Activated T-helper 9 cell treated with anti-CD3 and anti-CD28 coated beads, Interleukin-2, amount 50 U/mL, for 16 hours (primary cell): ENCODE measurements at places on chromosomes 7 and 10.

- no peak for DNase-seq
Observed at GRCh38 chr7:45106-46090, 147.0 kb upstream of the FAM20C start.

DNA sequence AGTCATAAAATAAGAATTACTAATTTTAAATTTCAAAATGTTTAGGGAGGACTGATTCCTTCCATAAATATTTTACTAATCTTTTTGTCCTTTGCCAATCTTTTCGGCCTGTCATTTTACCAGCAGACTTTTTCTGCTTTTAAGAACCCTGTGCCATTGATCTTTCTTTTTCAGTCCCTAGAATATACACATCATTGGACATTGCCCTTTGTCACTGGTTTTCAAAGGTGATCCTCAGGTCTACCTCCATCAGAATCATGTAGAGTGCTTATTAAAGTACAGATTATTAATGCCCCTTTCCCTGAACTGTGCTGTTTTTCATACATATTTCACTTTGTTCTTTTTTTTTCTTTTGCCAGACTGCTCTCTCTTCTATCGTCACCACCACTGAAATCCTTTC, 43.8 kb downstream of the SHOC2 start:
- no peak for DNase-seq

DNA sequence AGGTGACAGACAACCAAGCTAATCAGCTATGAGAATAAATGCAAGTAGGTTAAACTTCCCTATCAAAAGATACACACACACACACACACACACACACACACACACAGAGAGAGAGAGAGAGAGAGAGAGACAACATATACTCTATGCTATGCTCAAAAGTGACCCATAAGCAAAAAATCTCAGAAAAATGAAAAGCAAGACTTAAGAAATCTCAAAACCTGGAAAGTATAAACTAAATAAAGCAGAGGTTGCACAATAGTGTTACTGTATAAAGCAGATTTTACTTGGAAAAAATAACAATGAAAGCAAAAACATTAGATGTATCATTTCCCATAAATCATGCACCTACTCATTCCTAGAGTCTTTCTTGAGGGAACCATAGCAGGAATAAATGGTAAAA, 221.5 kb downstream of the INHBA start:
- no peak for DNase-seq

- no peak for DNase-seq
Observed at GRCh38 chr7:154699417-154699816, 303.5 kb downstream of the PAXIP1 start.

- DNase-seq = no peak
Observed at GRCh38 chr10:13612654-13613373, 26.0 kb downstream of the PRPF18 start.

DNA sequence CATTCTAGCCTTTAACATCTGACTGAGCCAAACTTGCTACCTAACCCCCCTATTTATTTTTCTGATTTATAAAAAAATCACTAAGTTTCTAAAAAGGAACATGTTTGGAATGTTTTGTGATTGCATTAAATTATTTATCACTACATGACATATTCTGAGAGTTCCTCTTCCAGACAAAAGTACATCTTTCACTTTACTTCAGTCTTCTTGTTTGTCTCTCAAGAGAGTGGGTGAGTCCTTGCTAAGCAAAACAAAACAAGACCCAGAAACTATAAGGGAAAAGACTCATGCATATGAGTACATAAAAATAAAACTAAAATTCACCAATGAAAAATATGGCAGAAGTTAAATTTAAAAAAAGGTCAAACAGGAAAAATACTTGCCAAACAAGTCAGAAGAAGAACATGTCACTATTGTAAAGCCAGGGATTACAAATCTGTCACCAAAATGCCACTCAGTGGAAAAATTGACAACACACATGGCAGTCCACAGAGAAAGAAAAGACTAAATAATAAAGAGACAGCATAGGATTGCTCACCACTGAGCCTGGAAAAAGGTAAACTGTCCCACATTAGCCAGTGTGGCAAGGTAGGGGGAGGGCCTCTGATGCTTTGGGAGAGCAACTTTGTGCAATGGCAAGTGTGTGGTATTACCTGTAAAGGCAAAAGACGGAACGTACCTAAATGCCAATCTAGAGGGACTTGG, 166.7 kb upstream of the ZNF32 start:
- no peak for DNase-seq

- DNase-seq = no peak
Observed at GRCh38 chr10:121440461-121440860, 157.8 kb downstream of the FGFR2 start.

DNA sequence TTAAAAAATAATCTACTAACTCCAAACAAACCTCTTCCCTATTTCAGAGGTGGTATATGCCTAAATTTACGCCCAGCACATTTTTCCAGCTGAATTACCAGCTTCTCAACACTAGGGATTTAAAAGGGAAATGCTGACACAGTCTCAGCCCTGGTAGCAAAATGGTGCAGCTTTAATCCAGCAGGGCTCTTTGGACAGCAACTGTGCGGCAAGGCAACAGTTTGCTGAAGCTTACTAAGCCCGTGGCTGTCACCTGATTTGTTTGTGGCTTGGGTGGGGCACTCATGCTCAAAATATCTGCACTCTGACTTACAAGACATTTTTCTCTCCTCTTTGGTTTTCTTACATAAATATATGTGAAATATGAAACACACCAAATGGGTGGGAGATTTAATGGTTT, 206.7 kb downstream of the POU6F2 start:
- DNase-seq = no peak

DNA sequence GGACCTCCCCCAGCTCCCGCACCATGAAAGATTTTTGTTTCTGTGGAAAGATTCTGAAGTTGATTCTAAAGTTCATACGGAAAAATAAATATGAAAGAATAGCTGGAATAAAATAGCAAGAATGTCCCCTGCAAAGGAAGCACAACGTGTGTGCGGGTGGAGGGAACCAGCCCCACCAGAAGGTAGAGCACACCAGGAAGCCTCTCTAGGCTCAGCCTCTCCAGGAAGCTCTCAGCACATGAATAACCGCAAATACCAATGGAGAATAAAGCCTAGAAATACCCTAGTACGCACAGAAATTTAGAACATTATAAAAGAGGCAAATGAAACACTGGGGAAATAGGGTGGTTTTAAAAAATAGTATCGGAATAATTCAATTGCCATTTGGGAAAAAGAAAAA, 24.6 kb upstream of the FAM170B start:
- no peak for DNase-seq

GRCh38 chr10:13095094-13095493, 4.9 kb upstream of the OPTN start:
- DNase-seq = no peak

- DNase-seq = no peak
Observed at GRCh38 chr7:80324032-80324431, 187.8 kb downstream of the GNAT3 start.

DNA sequence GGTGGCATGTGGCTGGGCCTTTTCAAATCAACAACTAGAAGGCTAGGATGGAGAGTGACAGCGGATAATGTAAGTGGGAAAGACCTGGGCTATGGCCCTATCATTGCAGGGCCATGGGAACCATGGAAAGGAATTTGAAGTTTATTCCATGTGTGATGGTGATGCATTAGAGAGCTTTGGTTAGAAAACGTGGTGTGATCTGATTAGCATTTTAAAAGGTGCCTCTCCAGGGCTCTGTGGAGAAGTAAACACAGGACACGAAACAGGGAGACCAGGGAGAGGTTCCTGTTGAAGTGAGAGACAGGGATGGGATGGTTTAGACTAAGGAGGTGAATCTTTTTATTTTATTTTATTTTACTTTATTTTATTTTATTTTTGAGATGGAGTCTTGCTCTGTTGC, 749.5 kb downstream of the GATA3 start:
- DNase-seq = no peak

GRCh38 chr10:12408472-12408871, 59.1 kb downstream of the CAMK1D start:
- no peak for DNase-seq

DNA sequence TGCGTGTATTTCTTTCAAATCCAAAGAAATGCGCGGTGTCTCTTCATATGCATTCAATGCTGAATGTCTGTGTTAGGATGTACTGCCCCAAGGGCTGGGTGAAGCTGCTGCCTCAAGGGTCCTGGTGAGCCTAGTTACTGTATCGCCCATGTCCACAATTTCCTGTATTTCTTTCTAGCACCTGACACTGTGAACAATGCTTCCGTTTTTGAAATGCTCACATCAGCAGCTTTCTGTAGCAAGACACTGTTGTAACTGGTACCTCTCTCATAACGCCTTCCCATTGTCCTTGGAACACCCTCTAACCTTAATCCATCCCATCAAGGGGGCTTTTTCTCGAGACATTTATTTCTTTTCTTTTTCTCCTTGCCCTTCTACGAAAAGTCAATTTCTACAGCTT, 25.1 kb downstream of the NRP1 start:
- no peak for DNase-seq

DNA sequence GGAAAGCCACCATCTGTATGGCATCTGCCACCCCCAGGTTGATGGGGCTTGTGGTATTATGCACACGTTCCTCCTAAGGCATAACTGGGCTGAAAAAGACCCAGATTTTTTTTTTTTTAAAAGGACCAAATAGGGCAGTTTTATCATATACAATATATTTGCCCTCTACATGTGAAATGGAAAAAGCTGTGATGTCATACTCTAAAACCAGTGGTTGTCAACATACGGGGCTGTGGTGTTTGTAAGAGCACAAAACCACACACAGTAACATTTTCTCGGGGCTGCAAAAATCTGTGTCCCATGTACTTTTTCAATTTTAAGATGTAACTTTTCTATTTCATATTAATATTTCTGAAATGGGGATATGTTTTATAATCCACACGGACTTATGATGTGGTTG, 34.9 kb downstream of the FAM171A1 start:
- no peak for DNase-seq

DNA sequence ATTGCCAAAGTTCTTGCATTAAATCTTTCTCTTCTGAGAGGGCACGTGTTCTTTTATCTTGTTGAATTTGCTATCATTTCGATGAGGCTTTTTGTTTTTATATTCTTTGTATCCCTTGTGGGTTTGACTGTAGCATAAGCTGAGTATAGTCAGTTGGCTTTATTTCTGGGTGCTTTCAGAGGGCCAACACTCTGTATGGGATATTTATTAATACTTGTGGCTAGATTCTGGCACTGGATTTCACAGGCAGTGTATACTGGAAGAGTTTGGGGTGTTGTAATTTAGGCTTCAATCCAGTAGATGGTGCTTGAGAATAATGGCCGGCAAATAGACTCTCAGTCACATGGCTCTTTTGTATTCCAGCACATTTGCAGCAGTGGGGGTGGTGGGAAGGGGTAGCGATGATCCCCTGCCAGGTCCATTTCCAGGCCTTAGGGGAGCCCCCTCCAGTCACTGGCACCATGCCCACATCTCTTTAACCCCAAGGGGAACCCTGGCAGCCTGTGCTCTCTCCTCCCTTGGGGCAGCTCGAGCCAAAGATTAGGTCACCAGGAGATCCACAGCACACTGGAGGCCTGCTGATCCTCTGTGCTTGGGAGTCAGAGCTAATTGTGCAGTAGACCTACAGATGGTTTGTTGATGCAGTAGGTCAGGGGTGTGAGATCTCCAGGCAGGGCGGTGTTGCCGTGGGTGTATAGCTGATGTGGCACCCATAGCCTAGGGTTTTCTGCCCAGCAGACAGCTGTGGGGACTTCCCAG, 81.8 kb downstream of the PTPN20 start:
- no peak for DNase-seq

DNA sequence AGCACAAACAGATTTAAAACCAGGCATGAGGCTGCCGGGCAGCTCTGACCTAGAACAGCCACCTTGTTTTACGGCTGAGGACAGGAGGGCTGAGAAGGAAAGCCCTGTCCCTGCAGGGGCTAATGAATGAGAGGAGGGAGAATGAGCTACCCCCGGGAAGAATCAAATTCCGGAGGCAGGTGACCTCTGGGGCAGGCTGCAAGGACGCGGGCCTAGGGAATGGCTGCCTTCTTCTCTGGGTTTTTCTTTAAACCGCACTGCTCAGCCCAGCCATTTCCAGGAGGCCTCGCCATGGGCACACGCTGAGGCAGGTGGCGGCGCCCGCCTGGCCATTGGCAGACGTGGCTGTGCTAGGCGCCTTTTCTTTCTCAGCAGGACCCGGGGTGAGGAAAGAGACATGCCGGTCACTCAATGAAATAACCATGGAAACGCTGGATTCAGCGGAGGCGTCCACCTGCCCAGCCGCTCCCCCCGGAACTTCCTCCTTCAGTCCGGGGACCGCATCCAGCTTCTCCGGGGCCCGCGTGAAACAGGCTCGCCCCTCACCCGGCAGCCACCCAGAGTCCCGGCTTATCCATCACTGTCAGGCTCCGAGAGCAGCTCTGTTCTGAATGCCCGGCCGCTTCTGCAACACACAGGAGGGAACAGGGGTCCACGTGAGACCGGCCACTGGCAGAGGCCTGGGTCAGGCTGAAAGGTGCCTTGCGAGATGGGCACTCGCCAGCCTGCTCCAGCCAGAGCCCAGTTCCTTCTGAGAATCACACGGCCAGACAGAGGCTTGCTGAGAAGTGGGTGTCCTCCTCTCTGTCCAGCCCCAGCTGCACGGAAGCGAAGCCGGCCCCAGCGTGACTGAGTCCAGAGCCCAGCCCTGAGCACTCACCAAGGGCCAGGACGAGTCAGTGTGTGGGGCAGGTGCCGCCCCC, 82.1 kb downstream of the PDGFA start:
- DNase-seq = no peak

- no peak for DNase-seq
Observed at GRCh38 chr7:28815928-28816373, 142.2 kb downstream of the TRIL start.

GRCh38 chr10:104253106-104253505, 1.6 kb upstream of the GSTO1 start:
- DNase-seq = no peak

DNA sequence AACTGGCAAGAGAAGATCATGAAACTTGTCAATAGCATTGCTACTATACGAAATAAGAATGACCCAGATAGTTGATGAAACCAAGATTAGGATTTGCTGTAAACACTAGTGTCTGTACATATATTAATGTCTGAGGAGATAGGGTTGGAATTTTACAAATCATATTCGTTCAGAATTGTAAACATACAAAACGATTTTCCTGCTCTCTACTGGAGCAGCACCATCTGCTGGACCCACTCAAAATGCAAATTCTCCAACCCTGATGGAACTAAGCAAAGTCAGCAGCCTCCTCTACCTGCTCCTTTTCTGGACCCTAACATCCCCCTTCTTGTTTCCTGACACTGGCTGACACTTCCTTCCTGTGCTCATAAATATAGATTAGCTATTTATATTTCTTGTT, 29.4 kb upstream of the SGMS1 start:
- DNase-seq = no peak

- DNase-seq = no peak
Observed at GRCh38 chr10:51416494-51416893, 282.9 kb downstream of the CSTF2T start.

DNA sequence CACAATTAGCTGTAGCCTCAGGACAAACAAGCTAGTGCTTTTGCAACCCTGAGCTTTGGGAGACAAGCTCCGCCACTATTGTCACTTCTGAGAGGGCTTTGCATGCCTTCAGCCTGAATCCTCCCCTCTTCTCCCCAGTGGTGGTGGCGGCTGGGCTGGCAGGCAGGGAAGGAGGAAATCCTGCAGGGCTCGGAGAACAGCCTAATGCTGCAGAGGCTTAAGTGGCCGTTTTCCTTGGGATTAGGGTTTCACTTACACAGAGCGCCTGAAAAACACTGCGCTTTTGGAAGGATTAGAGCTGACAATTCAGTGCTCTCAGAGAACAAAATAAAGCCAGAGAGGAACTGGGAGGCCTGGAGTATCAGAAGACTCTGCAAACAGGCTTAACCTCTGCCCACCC, 71.3 kb downstream of the PAX2 start:
- no peak for DNase-seq
